ENCODE measurements at places on chromosomes 5 and 9. TPM values are rescaled to one million over a fixed set of nuclear protein-coding genes. Genes with fewer than 3 reads are reported as not detected.

DNA sequence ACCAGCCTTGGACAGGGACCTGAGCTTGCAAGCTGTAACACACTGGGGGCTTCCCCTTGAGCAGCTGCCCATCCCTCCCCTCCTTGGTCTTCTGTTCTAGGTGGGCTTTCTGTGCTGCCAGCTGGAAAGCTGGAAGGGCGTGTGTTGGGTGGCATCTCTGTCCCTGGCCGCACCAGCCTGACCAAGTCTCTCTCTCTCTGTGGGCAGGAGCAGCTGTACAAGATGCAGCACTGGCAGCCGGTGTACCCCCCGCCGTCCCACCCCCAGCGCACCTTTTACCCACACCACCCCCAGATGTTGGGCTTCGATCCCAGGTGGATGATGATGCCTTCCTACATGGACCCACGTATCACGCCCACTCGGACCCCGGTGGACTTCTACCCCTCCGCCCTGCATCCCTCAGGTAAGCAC lies 32.1 kb upstream of the POMT1 start:
- DNase-seq: no peak

DNA sequence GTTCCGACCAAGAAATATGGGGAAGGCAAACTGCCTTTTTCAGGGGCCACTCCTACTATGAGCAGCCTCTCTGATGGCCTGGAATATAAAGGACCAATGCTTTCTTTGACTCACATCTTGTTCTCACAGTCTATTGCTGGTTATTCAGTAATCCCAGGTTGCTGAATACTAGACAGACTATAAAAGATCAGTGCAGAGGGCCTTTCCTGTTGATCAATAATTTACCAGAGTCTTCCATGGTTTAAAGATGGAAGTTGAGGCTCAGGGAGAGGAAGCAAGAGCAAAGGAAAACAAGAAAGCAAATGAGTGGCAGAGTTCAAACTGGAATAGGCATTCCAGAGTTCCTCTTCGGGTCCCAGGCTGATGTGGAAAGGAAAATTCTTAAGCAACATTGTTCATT lies 62.9 kb downstream of the FBXO38 start:
- no peak for DNase-seq

ENC1 gene
- total RNA-seq: 0.52 TPM

DNA sequence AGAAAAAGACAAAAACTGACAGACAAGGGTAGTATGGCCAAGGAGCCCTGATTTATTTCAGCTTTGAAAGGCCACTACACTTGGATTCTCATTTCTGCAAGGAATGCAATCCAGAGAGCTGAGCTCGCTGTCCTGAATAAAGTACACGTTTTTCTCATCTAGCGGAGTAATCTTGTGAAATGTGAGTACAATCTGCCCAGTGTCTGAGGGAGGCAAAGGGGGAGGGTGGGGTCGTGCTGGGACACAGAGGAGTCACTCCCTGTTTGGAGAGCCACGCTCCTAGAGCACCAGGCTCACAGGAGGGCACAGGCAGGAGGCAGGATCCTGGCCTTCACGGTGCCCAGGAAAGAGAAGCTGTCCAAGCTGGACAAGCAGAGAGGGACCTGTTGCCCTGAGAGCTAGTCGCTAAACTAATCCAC lies 51.0 kb upstream of the IFNK start:
- DNase-seq: no peak

GRCh38 chr9:34997379-34997781 lies 7.8 kb downstream of the DNAJB5 start:
- no peak for DNase-seq

DNA sequence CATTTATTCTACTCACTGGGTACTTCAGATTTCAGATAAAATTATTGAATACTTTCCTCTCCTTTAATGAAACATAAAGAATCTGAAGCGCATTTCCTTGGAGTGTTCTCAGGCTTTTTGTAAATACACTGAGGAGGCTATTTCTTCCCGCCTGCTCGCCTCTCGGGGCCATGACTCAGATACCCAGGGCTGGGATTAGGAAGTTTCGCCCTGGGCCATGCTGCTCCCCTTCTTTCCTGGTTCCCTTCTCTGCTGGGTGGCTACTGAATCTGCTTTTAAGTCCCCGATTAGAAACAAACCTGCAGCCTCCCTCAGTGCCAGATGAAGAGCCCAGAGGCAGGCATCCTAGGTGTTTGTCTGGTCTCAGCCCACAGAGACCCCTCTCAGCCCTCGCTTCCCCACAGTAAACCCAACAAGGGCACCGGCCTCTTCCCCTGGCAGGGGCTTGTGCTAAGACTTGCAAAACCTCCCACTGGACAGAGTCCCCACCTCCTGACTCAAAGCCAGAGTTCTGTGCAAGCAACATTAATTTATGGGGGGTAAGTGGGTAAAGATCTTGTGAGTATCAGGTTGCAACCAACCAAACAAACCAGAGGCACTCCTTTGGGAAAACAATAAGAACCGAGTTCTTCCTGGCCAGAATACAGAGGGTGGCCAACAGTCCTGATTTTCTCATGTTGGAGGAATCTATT lies 30.7 kb upstream of the IRX1 start:
- no peak for DNase-seq

DNA sequence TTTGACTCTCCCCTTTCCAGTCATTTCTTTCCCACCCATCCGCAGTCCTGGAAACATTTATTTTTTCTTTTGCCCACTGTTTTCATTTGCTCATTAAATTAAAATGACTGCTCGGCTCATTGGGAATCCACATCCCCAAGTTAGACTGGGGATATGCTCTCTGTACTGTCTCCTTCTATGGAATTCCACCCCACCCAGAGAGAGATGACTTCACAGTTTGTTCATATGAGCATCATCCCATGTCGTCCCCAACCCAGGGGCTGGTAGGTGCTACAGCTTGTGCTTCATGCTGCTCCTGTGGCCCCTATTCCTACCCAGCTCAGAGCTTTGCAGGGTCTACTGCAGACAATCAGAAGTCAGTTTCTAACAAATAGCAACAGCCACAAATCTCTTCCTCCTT lies 16.5 kb upstream of the RARS1 start:
- DNase-seq: no peak

- DNase-seq: no peak
These were observed 90.4 kb downstream of the PGM5 start for GRCh38 chr9:68446836-68447235.

GDA gene
- total RNA-seq: not detected

- DNase-seq: no peak
These were observed 4.2 kb downstream of the NEK6 start for GRCh38 chr9:124261736-124262648.

GRCh38 chr5:92916036-92916435 lies 665.0 kb downstream of the NR2F1-AS1 start:
- DNase-seq: no peak

DNA sequence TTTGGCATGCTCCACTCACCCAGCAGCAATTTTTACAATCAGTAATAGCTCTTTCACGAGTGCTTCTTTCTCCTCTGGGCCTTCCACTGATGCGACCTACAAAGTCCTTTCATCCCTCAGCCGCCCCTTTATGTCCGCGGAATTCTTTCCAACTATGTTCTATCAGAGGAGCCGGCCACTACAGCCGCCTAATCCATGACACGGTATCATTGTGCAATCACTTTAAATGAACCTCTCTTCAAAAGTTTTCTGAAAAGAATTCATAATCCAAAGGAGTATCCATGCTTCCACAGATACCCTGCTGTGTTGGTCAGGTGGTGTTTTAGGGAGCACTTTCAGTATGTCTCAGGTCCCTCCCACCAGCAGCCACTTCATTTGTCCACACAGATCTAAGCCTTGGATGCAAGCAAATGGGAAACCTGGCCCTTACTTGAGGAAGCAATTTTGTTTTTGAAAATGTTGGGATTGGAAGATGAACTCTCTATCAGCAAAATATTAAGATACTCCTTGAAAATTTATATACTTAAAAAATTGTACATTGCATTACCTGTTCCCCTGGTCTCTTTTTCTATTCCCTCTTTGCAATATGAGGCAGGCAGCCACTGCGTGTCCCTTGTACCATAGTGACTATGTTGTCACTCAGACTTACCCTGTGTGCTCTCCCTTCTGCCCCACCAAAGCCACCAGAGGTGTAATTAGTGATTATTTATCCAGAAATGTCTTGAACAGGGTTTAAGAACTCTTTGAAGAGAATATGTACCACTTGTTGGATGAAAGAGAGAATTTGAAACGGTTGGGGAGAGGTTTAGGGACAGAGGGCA lies 12.9 kb upstream of the MEF2C start:
- DNase-seq: no peak

LCN10 gene
- 5.4 TPM for total RNA-seq

- DNase-seq: no peak
These were observed 216.1 kb downstream of the MEF2C start for GRCh38 chr5:88666761-88667495.

DNA sequence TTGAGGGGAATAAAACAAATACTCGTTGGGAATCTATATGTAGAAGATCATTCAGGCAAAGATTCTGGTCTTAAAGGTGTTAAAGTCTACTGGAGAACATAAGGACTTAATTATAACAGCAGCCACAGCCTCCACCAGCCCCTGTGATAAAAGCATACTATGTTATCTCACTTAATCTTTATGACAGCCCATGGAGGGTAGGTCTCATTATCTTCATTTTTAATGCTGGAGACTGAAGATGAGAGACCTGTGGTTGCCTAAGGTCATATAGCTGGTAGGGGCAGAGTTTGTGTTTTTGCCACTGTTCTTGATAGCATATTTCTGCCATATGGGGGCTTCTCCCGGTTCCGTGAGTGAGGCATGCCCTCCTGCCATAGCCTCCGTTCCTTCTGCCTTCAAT lies 88.7 kb downstream of the TRIO start:
- no peak for DNase-seq

- DNase-seq: no peak
These were observed 68.3 kb downstream of the SERINC5 start for GRCh38 chr5:80187421-80188090.

PCDHA10 gene
- not detected for total RNA-seq

DNA sequence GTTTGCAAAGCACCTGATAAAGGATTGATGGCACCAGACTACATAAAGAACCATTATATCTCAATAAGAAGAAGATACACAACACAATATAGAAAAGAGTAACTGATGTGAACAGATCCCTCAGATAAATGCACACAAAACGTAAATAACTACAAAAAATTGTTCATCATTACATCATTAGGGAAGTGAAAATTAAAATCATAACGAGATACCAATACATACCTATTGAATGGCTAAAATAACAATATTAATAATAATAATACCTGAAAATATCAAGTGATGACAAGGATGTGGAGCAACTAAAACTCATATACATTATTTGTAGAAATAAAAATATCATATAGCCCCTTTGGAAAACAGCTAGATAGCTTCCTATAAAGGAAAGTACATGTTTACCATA lies 469.5 kb downstream of the DMRTA1 start:
- no peak for DNase-seq

DNA sequence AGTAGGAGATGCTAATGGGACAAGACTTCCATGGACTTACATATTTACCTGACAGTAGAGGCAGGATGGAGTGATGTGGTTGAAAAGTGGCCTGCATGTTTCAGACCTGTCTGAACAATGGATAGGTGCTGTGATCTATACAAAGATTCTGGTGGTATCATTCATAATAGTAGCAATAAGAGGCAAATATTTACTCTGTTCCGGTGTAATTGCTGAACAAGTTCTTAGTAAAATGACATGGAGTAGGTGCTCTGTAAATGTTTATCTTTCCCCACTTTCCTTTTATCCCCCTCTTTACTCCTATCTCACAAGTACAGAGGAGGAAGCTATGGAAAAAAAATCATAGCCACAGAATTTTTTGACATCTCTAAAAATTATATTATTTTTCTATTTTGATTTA lies 159.0 kb upstream of the SLC12A2 start:
- DNase-seq: no peak

PFDN1 gene
- total RNA-seq: 68.5 TPM

DNA sequence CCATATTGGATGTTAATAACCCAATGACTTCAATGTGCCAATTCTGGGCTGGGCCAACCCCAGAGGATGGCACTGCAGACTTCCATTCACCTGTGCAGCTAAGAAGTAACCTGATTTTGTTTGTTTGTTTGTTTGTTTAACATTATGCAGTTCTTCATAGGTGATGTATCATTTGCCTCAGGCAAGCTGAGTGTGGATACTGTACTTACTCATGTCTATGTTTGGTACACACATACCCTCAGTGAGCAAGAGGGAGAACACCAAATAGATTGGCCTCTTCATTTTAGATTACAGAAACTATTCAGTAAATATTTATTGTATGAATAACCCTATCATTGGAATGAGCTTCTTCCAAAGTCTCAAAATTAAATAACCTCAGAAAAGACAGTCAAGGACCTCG lies 180.2 kb upstream of the SMC2 start:
- DNase-seq: no peak

C7 gene
- not detected for total RNA-seq

TAF11L5 gene
- not detected for total RNA-seq

- DNase-seq: no peak
These were observed 18.6 kb upstream of the NKD2 start for GRCh38 chr5:989961-990530.

GRCh38 chr9:118510711-118511110 lies 806.5 kb downstream of the TLR4 start:
- no peak for DNase-seq

GRCh38 chr5:160835376-160835775 lies 16.6 kb downstream of the ATP10B start:
- DNase-seq: no peak

MARVELD2 gene
- total RNA-seq: 0.31 TPM

GRCh38 chr5:123181394-123181801 lies 92.4 kb downstream of the PRDM6 start:
- DNase-seq: no peak

DNA sequence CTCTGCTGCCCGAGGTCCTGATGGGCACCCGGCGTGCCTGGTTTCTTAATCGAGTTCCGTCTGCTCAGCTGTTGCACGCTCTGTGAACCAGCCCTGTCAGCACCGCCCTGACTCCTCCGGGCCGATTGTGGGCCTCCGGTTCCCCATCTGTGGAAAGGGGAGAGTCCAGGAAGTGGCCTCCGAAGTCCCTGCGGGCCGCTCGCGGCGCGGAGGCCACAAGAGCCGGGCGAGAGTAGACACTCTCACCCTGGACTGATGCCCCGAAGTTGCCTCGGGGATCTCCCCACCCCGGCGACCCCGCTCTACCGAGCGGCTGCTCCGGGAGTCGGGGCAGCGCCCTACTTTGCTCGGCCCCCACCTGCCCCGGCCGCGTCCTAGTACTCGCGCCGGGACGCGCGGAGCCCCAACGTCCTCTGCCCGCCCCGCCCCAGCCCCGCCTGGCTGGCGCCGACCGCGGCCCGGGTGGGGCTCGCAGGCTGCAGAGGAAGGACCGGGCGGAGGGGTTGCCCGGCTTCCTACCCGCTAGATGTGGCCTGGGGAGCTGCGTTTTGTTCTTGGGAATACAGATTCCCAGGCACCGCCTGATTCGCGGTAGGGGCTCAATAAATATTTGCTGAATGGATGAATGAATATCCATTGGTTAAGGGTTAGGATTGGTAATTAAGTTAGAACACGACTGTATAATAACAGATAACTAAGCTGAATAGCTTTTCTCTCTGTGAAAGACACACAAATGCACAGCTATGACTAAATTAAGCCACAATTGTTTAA lies 935 bp upstream of the ZNF367 start:
- peak; percentile 76 for DNase-seq

PCDHGA7 gene
- total RNA-seq: not detected

IRGM gene
- total RNA-seq: 2.5 TPM

All from activated naive CD8-positive, alpha-beta T cell treated with anti-CD3 and anti-CD28 coated beads for 36 hours (primary cell).